AG09319 (cell line): ENCODE measurements at places on chromosomes 2 and 18.

DNA sequence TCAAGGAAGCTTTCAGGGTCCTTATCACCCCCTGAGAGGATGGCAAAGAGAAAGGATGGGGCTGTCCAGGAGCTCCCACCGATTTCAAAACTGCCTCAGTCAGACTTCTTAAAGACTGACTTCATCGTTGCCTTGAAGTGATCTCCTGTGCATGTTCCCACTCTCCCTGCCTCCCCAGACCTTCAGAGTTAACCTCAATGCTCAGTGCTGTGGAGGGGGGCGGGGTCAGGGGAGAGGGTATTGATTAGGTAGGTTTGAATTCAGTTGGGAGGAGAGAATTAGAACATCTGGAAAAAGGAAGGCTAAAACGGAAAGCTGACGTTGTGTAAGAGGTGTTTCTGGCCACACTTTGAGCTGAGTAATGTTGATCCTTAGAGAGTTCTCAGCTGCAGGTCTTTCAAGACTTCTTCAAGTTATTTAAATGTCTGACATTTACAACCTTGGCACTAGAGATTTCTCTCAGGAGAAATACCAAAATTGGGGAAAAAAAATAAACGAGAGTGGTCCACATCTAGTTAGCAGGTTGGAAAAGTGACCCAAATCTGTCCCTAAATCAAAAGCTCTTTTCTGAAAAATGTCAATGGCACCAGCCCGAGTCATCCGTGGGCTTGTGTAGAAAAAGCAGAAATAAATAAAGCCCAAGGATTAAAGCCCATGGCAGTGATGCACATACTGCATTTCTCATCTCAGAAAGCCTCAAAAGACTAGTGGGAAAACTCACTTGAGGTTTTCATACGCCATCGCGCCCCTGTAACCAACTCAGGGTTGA, 134.7 kb upstream of the EPAS1 start:
- DNase-seq: no peak

- DNase-seq: no peak
Observed at GRCh38 chr18:57131782-57132181, 15.1 kb upstream of the BOD1L2 start.

GRCh38 chr2:100160396-100160795, 18.0 kb upstream of the AFF3 start:
- DNase-seq: no peak

- DNase-seq: no peak
Observed at GRCh38 chr2:223952280-223952968, 4.8 kb upstream of the MRPL44 start.

- peak; percentile 38 for DNase-seq
Observed at GRCh38 chr2:73212448-73213176, 1.4 kb upstream of the SMYD5 start.

DNA sequence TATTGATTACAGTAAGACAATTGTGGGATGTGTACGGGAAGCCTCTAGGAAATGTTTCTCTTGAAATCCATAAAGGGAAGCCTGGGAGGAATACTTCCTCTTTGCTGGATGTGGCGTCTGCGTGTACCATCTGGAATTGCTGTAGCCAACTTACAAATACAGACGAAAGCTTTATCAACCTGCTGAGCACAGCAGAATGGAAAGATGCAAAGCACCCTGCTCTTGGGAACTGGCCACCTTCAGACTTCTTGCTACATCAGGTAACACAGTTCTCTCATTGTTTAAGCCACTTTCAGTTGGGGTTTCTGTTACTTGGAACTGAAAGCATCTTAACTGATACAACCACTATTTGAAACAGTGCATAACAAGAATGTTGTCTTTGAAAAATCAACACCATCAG, 213.8 kb downstream of the HRH4 start:
- no peak for DNase-seq

- no peak for DNase-seq
Observed at GRCh38 chr2:209471037-209471436, 47.2 kb downstream of the MAP2 start.

GRCh38 chr2:98126061-98126460, 39.1 kb downstream of the VWA3B start:
- no peak for DNase-seq

GRCh38 chr2:239065537-239065936, 217.7 kb downstream of the TWIST2 start:
- no peak for DNase-seq

DNA sequence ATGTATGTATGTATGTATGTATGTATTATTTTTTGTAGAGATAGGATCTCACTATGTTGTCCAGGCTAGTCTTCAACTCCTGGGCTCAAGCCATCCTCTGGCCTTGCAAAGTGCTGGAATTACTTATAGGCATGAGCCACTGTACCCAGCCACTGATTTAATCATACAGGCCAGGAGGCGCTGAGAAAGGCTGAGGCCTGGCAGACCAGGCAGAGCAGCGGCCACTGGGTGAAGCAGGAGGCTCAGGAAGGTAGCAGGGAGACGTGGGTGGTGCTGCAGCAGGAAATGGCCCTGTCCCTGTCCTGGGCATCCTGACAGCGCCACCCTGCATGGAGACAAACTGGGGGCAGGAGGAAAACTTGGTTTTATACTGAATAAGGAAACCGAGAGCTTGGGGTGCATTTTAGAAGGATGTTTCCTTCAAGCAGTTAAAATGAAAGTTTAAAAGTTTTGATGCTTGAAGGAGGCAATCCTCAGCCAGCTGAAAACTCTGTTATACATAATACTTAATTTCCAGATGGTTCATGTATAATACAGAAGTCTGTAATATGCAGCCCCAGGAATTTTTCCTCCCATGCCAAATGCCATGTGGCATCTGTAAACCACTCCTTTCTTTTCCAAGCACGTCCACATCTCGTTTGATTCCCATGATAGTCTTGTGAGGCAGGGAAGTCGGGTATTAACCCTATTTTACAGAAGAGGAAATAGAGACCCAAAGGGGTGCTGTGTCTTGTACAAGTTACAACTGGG, 182.4 kb downstream of the CELF4 start:
- DNase-seq: no peak

DNA sequence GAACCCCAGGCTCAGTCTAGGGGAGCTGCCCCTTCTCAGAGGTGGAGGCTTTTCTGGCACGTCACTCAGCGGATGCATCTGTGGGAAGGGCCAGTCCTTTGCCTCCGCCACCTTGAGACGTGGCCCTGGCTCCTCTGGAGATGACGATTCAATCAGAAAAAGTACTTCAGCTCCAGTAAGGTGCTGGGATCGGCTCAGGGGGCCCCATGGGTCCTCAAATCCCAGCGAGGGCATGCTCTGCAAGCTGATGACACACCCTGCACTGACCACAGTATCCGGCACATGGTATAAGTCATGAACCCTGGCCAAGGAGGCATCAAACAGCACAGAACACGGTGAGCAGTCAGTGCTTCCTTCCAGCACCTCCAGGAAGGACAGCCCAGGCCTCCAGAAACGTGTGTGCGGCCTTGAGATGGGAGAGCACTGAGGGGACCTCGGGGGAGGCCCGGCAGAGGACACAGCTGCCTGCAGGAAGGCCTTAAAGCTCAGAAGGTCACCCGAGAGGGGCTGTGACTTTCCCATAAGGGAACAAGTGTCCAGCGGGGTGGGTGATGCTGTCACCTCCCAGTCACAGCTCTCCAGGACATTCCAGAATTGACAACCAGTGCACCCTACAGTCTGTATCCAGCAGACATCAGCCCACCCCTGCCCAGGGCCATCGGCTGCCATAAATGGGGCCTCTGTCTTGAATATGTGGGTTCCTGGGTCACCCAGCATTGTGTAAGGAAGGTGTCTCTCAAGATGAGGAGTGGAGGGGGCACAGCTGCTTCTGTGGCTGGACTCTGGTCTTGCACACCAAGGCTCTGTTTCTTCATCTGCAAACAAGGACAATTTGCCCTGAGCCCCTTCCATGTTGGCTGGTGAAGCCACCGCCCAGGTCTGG, 205.8 kb downstream of the NDUFA10 start:
- no peak for DNase-seq

GRCh38 chr2:127100251-127101047, 6.5 kb downstream of the BIN1 start:
- DNase-seq: no peak

DNA sequence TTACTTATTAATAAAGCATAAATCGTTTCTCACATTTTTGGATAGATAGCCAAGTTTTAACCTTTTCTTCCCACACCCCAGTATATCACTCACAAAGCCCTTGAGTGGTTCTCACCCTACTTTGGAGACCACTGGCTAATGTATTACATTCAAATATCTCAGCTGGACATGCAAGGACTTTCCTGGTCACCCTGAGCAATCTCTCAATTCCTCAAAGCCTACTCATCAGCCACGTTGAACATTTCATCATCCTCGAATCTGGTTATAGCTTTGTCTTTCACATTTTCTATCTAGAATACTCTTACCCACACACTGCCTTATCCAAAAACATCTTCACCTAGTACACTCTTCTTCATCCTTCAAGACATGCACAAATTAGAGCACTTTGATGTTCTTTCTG, 71.1 kb upstream of the MAPRE2 start:
- DNase-seq: no peak

GRCh38 chr2:43379494-43379893, 153.1 kb upstream of the ZFP36L2 start:
- DNase-seq: no peak

- DNase-seq: no peak
Observed at GRCh38 chr2:66456183-66457041, 21.5 kb downstream of the MEIS1 start.

DNA sequence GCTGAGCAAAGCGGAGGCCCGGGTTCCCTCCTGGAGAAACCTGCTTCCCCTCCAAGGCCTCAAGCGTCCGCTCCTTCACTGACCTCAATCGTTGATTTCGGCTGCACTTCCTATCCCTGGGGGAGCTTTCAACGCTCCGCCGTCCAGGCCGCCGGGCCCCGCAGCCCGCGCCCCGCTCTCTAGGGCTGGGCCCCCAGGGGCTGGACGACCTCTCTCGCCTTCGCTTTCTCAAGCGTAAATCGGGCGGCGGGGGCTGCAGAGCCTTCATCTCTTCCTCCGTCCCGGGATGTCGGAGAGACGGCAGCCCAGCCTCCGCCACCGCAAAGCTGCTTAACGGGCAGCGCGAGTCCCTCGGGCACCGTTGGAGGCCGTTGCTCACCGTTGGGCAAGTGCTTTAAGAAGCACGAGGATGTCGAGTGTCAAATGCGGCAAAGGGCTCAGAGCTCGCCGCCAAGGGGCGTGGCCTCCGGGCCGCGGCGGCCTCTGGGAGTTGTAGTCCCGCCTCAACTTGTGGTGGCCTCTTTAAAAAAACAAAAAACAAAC, 8.5 kb downstream of the HES6 start:
- DNase-seq: no peak

GRCh38 chr2:171419333-171419732, 14.5 kb downstream of the METTL8 start:
- DNase-seq: no peak

- DNase-seq: no peak
Observed at GRCh38 chr2:167183931-167184330, 295.7 kb downstream of the XIRP2 start.

DNA sequence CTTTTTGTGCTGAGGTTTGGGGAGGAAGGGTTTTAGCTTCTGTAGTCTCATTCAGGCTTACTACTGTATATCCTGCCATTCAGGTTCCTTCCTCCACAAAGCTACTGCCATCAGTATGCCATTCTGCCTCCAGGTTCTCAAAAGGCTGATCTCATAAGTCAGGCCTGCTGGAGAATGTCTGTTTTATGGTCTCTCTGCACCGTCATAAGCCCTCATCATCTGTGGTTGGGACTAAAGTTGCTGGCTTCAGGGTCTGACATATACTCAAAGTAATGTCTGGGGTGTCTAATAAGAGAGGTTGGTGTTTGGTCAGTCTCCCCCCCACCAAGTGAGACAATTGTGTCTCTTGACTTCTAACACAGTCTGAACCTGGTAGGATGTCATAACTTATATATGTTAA, 36.2 kb upstream of the CCBE1 start:
- no peak for DNase-seq
